ACHN (cell line): ENCODE measurements at places on chromosomes 3 and 15.

DNA sequence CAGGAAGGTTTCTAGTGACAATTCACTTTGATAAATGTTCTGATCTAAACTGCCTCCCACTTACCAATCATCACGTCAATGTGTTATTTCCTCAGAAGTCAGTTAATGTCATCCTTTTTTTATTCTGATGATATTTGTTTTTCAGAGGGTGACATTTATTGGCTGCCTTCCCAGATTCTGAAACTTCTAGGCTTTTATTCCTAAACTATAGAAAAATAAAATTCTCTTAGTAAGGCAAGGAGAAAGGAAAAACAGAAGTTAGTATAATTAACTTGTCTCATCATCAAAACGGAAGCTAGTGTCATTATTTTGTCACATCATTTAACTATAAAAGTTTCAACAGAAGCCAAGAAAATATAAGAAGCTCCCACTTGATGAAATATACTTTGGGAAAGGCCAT is 100.0 kb upstream of the C3orf80 start:
- DNase-seq, result no peak

- no peak for DNase-seq
These were observed 65.8 kb upstream of the ZBTB38 start for GRCh38 chr3:141302364-141303141.

DNA sequence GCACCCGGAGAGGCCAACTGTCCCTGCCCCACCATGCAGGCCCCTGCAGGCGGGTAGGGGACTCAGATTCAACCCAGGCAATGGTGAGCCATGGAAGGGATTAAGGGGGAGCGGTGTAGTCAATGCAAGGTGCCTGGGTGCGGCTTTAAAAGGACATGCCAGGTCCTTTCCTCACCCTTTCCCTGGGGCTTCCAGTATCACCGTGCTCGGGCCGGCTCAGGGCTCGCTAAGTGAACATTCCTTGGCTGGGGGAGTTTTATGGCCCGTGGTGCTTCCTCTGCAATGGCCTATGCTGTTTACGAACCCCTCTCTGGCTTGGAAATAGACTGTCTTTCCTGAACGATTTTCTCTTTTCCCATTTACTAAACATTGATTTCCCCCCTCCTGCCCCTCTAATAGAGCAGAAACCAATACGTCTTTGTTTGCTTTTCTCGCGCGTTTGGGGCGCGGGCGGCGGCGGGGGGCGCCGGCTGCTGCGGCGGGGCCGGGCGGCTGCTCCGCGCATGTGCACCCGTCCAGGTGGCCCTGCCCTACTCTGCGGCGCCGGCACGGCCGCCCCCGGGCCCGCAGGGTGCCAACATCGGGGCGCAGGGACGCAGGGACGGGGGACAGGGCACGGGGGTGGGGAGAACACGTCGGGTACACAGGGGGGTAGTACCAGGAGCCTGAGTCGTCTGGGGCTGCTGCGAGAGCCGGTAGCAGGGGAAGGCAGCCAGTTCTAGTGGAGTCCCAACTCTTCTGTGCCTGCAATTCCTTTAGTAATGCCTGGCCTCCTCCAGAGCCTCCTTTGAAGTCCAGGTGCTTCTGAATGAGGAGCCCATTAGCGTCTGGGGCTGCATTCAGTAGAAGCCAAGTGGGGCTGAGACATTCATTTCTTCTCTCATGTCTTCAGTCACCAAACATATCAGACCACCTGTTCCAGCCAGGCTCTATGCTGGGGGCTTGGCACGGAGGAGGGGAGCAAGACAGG is 26.9 kb upstream of the CACNA2D2 start:
- DNase-seq, result no peak

- DNase-seq, result peak; percentile 36
These were observed 23.5 kb downstream of the DRD3 start for GRCh38 chr3:114155370-114155821.

DNA sequence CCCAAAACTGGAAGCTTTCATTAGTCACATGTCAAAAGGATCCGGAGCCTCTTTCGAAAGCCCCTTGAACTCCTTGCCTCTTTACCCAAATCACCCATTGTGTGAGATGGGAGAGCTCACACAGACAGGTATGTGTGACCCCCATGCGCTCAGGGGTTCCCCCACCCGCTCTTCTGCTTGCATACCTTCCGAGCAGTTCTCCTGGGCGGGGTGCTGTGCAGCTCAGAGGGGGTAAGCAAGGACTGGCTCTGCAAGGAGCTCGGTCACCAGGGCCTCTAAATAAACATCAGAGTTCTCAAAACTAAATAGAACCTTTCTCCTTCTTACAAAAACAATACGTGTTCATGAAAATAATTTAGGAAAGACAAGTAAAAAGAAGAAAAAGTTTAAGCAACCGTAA is 55.7 kb downstream of the PXYLP1 start:
- no peak for DNase-seq

DNA sequence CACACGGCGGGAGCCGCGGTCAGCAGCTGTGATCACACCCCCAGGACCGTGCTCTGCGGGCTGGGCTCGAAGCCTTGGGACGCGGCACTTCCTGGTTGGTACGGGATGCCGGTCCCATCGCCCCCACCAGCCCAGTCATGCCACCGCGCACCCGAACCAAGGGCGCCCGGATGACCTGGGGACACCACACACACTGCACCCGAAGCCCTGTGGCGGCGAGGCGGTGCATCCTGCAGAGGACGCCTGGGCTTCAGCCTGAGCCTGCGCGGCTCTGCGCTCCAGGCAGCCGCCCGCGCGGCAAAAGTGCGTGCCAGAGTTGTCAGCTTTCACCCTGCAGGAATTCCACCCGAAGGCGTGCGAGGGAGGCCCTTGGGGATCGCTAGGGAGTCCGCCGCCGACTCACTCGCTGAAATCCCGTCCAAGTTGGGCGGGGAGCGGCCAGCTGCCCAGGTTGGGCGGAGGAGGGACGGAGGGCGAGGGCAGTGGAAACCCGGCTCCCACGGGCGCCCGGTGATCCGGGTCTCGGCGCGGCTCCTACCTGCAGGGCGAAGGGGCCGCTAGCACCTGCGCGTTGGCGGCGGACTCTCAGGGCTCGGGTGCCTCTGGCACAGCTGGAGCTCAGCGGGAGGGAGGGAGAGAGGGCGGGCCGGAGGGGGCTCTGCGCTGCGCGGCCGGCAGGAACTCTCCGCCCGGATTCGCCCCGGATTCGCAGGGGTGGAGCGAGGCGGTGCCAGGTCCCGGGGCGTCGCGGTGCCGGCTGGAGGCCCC is at the start of gene PLD1:
TSS of gene PLD1 (minus strand) at position 623 of the 768 bp plus-strand sequence. CDS start 72,432 bp downstream, outside the sequence.
- DNase-seq, result peak; percentile 91

- no peak for DNase-seq
These were observed 32.6 kb downstream of the CCNB2 start for GRCh38 chr15:59137566-59137965.
